ENCODE measurements at places on chromosomes 1 and 21.

- DNase-seq: peak; percentile 71
Observed at GRCh38 chr1:107776900-107777663, 187.9 kb downstream of the VAV3 start.

DNA sequence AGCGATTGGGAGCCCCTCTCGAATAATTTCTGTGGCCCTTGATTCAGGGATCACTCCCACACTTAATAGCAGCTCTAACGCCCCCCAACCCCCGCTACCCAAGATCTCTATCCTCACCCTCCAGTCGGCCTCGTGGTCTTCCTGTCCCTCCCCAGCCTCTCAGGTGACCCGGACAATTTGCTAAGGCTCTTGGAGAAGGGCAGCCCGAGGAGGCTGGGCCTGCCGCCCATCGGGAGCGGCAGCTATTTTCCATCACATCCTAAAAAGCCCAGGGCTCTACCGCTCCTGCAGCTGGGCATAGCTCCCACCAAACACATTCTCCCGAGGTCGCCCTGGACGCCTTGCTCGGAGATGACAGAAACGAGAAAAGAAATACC, 12.0 kb upstream of the PHLDA3 start:
- DNase-seq: no peak

GRCh38 chr1:52402860-52403240, 1.4 kb downstream of the ORC1 start:
- no peak for DNase-seq

GRCh38 chr1:240663169-240663879, 51.4 kb upstream of the GREM2 start:
- DNase-seq: no peak

DNA sequence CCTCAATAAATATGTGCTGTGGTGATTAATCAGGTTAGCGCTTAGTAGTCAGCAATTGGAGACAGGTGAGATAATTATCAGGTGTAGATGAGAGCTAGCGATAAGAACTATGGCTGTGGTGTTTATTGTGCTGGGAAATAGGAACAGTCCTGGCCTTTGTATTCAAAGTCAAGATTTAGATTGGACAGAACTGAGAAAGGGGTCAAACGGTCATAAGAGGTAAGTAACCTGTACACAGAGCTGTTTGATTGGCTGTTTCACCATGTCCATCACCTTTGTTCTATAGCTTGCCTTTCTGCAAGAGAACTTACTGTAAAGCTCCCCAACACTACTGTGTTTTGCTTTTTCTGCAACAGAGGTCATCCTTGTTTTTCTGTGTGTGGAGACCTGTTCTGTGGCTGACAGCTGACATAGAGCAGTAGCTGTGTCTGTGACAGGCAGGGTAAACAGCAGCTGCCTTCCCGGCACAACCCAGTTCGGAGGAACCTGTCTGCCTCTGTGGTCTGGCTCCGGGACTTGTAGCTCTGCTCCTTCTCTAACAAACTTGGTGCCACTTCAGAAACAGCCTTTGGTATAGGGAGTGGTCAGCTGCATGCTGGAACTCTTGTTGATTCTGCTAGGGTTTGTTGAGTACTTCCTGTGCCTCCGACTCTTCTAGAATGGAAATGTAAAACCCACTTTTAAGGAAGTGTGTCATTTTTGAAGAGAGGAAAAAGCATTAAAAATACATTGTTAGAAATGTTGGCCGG, 21.1 kb upstream of the CDC42 start:
- DNase-seq: no peak

- DNase-seq: no peak
Observed at GRCh38 chr1:21318714-21319159, 28.5 kb upstream of the ECE1 start.

GRCh38 chr1:224219612-224220059, 36.6 kb downstream of the DEGS1 start:
- no peak for DNase-seq

DNA sequence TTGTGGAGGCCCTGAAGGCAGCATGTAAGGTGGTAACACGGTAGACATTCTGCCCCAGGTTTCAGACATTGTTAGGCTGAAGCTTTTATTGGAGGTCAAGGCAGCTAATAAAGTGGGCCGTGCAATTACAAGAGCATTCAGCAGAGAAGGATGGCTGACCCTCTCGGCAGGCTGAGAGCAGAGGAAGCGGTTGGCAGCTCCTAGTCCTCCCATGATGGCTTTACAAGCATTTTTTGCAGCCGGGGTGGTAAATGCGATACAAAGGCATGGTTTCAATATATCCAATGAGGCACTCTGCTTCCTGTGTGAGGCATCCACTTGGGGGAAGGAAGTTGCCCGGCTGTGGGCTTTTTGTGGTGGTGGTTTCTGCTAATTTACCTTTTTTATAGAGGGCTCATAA, 14.6 kb downstream of the KIF26B start:
- peak; percentile 43 for DNase-seq

DNA sequence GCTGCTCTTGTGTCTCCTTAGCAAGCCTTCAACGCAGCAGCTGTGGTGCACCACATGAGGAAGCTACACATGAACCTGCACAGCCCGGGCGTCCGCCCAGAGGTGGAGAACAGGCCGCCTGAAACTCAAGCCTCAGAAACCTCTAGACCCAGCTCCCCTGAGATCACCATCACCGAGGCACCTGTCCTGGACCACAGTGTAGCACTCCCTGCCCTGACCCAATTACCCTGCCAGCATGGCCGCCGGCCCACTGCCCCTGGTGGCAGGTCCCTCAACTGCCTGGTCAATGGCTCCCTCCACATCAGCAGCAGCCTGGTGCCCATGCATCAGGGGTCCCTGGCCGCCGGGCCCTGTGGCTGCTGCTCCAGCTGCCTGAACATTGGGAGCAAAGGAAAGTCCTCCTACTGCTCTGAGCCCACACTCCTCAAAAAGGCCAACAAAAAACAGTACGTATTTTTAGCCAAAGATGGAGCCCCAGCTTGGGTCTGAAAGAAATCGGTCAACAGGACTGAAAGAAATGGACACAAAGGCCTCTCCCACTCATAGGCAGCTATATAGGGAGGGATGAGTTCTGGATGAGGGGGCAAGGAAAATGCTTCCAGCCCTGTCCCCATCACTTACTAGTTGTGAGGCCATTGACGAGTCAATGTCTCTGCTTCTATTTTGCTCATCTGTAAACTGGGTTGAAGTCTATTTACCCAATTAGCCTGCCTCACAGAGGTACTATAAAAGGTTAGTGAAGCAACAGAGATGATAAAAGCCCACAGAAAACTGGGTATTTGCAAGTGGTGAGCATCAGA, 28.5 kb downstream of the CAMK1G start:
- DNase-seq: no peak

DNA sequence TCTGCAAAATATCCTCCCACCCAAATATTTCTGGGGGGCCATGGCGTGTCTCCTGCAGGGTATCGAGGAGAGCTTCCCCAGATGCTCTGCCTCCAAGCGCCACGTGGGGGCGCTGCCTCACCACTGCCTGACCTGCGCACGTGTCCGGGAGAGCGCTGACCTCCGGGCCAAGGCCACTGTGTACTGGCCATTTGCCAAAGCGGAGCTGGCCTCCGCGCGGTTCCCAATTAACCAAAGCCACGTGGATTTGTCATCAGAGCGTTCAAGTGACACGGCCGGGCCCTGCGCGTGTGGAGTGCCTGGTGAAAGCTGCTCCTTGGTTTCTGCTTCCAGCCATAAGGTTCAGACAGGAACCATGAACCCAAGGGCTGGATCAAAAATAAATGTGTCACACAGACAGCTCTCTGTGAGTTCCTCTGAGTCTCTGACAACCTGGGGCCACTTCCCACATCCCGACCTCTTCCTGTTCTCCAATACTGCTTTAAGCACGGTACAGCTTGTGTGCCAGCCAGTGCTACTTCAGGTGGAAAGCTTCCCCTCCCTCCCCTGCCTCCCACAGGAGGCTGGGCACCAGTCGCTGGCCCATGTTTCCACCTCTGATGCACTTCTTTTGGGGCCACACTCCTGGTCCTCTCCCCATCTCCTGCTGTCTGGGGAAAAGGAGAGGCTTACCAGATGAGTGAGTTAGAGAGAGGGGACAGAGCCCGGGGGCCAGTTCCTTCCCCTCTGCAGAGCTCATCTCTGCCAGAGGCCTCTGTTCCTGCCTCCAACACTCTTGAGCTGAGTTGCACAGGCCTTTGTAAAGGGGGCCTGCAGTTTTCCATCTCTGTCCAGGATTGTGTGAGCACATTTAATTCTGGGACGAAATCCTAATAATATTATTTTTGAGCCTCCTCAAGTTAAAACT, 26.1 kb downstream of the ZP4 start:
- DNase-seq: peak; percentile 19

Measured in DMS153 (cell line).